ENCODE measurements at places on chromosomes 7 and 10. TPM values are rescaled to one million over a fixed set of nuclear protein-coding genes. Genes with fewer than 3 reads are reported as not detected.
A peak's percentile ranks its signal among the peaks of the same experiment; 100 is the strongest.

GRCh38 chr7:135659159-135659846 lies 3.0 kb upstream of the STMP1 start:
- ATAC-seq = no peak

MSS51 gene
- 1.7 TPM for total RNA-seq

TMEM273 gene
- not detected for total RNA-seq

GRCh38 chr7:4610768-4611467 lies 71.2 kb upstream of the FOXK1 start:
- ATAC-seq = no peak

GRCh38 chr10:2951235-2951835 lies 116.0 kb upstream of the PFKP start:
- ATAC-seq = no peak

DNA sequence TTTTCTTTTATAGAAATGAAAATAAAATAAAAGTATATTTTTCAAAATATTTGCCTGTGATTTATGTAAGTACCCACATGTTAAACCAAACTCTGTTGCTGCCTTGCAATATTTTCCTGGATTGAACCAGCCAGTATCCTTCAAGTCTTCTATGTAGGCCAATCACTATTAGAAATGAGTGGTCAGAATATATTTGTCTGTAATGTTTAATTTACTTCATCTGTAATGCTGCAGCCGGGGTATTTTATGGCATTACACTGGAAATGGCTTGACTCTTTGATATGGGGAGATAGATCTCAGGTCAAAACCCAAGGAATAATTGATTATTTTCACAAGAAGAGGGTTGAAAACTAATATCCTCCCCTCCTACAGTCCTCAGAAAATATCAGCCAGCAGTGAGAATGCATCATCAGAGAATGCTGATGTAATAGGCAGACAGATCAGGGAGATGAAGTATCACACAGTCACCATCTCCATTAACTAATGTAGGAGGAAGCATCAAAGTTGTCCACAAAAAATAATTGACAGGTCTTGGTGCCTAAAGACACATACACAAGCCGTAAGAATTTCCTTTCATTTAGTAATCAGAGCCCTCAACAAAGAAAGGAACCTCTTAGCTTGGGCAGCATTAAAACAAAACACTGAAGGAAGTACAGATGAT lies 82.5 kb downstream of the VWDE start:
- ATAC-seq = peak; percentile 98

GPR26 gene
- 0.13 TPM for total RNA-seq

- no peak for ATAC-seq
These were observed 10.7 kb upstream of the PCBD1 start for GRCh38 chr10:70899096-70899495.

BMPER gene
- total RNA-seq = 39.1 TPM

DNA sequence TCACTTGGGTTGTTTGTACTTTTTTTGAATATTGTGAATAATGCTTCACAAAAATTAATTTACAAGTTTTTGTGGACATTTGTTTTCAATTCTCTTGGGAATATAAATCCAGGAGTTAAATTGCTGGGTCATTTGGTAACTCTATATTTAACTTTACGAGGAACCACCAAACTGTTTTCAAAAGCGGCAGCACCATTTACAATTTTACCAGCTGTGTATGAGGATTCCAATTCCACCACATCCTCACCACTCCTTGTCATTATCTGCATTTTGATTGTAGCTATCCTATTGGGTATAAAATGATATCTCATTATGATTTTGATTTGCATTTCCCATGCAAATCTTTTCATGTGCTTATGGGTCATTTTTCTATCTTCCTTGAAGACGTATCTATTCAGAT lies 4.0 kb upstream of the NUDT13 start:
- ATAC-seq = no peak

GSDME gene
- 36.7 TPM for total RNA-seq

- no peak for ATAC-seq
These were observed 412.6 kb upstream of the C7orf33 start for GRCh38 chr7:148177972-148178371.

- ATAC-seq = no peak
These were observed 35.4 kb downstream of the CDCA7L start for GRCh38 chr7:21910253-21910652.

FFAR4 gene
- 0.10 TPM for total RNA-seq

CD36 gene
- 0.32 TPM for total RNA-seq

CUBN gene
- total RNA-seq = 0.91 TPM

SLC26A5 gene
- 0.85 TPM for total RNA-seq
